ENCODE measurements at places on chromosomes 5 and 9.
A peak's percentile ranks its signal among the peaks of the same experiment; 100 is the strongest.

DNA sequence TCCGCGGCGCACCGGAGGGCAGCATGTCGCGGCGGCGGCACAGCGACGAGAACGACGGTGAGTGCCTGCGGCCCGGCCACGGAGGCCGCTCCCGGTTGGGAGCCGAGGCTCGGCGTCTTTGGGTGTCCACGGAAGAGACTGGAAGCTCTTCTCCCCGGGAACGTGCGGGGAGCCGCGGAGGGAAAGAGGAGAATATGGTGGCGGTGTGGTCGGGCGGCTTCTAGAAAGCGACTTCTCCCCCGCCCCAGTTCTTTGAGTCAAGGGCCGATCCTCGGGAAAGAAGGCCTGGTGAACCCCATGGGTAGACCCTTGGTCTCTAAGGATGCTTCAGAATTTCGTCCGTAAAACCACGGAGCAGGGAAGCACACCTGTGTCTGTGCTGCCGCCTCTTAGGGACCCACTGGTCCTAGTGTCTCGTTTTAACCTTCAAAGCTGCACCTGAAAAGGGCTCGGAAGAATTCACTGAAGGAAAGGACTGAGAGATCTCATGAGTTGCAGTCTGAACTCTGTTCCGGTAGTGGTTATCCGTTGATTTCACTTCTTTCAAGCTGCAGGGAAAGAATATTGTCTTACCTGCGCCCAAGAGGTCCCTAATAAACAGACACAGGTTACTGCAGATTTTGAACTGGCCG, 354 bp downstream of the NCBP1 start:
- peak; percentile 7 for DNase-seq

GRCh38 chr9:22423566-22423965, 23.1 kb upstream of the DMRTA1 start:
- DNase-seq: no peak

DNA sequence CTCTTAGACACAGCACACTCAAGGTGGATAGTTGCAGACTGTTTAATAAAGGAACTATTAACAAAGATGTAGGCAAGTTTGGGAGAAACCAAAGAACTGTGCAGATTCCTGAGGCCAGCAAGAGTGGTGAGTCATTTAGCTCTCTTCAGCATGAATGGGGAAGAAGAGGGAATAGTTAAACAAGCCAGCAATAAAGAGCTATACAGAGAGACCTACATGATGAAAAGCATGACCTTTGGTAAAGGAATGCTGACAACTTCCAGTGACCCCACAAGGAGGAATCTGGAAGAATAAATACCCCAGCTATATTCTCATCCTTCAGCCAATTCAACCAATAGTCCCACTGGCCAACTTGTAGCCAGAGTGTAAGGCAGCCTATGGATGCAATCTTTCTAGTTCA, 706.0 kb upstream of the GRAMD2B start:
- peak; percentile 55 for DNase-seq

- DNase-seq: no peak
Observed at GRCh38 chr9:126063326-126063725, 263.3 kb upstream of the MVB12B start.

- DNase-seq: no peak
Observed at GRCh38 chr5:93573354-93574351, 7.4 kb downstream of the NR2F1-AS1 start.

GRCh38 chr5:82347201-82347865, 69.2 kb upstream of the RPS23 start:
- peak; percentile 83 for DNase-seq

- DNase-seq: no peak
Observed at GRCh38 chr5:132023258-132024116, 12.0 kb upstream of the ACSL6 start.

- DNase-seq: no peak
Observed at GRCh38 chr9:22307013-22307711, 139.5 kb upstream of the DMRTA1 start.

GRCh38 chr5:145829708-145830361, 5.3 kb downstream of the PRELID2 start:
- DNase-seq: no peak

DNA sequence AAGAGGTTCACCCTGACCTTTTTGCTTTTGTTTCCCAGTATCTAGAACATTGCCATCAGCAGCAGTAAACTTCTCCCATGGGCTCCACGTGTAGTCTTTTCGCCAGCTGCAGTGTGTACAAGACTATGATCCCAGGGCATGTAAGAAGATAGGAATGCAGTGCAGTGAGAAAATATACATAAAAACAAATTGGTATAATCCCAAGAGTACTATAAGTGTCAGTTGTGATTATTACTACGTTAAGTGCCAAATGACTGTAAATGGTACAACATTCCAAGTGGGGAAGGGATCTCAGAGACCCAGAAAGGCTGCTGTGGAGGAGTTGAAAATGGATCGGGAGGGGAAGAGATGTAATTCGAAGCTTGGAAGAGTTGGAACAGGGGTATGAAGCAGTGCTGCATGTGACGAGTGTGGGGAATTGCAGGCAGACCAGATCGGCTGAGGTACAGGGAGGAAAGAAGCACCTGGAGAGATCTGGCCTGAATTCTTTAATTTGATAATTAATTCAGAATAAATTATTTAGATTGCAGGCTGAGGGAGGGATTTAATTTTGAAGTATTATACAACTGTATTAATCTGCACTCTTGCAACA, 95.1 kb downstream of the FBXL7 start:
- no peak for DNase-seq

DNA sequence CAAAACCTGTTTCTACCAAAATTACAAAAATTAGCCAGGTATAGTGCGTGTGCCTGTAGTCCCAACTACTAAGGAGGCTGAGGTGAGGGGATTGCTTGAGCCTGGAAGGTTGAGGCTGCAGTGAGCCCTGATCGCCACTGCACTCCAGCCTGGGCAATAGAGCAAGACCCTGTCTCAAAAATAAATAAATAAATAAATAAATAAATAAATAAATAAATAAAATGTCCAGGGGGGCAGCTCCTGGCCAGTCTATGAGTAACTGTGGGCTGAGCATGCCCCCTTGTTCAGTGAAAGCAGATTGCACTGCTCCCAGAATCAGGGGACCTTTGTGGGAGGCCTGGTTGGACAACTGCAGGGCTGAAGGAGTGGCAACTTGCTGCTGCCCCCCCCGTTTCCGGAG, 62.7 kb downstream of the PDE6A start:
- no peak for DNase-seq

GRCh38 chr5:122333564-122333963, 21.5 kb downstream of the SNCAIP start:
- no peak for DNase-seq

GRCh38 chr5:179246227-179246626, 99.0 kb downstream of the ADAMTS2 start:
- DNase-seq: no peak

GRCh38 chr9:87300915-87301314, 196.8 kb upstream of the DAPK1 start:
- no peak for DNase-seq

GRCh38 chr5:144566747-144567420, 396.2 kb downstream of the KCTD16 start:
- no peak for DNase-seq

- DNase-seq: peak; percentile 40
Observed at GRCh38 chr5:14063138-14063537, 80.0 kb upstream of the TRIO start.

- DNase-seq: no peak
Observed at GRCh38 chr5:74040811-74041491, 415.0 kb downstream of the ARHGEF28 start.

DNA sequence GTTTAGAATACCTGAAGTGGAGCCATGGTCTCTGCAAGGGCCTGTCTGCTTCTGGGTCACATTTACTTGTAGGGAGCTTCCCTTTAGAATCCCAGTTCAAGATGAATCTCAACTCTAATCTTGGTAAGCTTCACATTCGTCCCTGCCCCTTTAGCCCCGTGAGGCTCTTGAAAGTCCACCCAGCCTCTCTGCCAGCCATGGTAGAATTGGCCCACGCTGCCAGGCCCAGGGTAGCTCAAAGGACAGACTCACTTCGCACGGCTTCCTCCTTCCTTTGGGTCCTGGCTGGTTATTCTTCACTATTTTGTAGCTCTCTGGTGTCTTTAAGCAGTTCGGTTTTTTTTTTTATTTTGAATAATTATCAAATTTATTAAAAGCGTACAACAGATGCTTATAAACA, 28.6 kb upstream of the NKX2-5 start:
- DNase-seq: no peak

DNA sequence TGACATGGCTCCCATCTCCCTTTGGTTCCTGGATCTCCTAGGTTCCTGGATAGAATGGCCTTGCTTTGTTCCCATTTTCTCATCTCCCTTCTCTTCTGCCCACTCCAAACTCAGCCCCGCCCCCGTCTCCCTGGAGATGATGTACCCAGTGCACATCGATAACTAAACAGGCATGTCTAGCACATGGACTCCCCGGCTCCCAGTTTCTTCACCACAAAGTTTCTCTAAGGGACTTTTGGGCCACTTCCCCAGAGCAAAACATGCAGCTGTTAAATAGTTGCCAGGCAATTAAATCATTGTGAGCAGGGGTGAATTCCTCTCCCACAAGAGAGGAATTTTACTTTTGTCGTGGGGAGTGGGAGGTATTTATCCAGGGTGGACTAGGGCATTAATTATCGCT, 259.0 kb downstream of the GADD45G start:
- DNase-seq: no peak
